ENCODE measurements at places on chromosomes 16 and 17.

DNA sequence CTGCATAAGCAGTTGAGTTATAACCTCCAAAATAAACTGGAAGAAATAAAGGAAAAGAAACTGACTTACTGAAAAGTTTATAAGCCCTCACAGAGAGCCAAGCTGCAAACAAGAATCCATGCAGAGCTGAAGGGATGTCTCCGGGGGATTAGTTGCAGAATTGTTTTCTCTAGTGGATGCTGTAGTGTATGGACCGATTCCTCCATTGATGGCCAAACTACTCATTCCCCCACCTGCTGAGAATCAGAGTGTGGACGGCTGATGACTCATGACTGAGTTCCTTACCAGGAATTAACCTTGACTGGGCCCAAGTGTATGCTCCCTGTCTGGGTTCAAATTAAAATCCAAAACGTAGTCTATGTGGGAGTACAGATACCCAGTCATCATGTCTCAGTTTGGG lies 93.9 kb upstream of the CDH8 start:
- DNase-seq = peak; percentile 27

GRCh38 chr17:7806587-7806986 lies 27.4 kb upstream of the KDM6B start:
- no peak for DNase-seq

DNA sequence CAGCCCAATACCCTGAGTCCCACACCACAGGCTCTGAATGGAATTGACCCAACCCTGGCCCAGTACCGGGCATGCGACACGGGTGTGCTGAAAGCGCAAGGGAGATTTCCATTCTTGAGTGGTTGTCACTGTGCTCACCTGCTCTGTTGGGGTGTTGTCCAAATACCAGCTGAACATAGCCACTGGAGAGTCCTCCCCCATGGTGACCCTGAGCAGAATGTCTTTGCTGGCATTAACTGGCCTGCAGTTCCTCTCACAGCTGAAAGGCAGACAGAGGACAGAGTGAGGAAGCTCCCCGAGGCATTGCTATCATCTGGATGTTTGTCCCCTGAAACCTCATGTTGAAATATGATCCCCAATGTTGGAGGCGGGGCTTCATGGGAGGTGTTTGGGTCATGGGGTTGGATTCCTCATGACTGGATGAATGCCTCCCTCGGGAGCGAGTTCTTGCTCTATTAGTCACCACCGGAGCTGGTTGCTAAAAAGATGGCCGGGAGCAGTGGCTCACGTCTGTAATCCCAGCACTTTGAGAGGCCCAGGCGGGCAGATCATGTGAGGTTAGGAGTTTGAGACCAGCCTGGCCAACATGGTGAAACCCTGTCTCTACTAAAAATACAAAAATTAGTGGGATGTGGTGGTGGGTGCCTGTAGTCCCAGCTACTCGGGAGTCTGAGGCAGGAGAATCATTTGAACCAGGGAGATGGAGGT lies 57.3 kb upstream of the BCO1 start:
- DNase-seq = peak; percentile 99

DNA sequence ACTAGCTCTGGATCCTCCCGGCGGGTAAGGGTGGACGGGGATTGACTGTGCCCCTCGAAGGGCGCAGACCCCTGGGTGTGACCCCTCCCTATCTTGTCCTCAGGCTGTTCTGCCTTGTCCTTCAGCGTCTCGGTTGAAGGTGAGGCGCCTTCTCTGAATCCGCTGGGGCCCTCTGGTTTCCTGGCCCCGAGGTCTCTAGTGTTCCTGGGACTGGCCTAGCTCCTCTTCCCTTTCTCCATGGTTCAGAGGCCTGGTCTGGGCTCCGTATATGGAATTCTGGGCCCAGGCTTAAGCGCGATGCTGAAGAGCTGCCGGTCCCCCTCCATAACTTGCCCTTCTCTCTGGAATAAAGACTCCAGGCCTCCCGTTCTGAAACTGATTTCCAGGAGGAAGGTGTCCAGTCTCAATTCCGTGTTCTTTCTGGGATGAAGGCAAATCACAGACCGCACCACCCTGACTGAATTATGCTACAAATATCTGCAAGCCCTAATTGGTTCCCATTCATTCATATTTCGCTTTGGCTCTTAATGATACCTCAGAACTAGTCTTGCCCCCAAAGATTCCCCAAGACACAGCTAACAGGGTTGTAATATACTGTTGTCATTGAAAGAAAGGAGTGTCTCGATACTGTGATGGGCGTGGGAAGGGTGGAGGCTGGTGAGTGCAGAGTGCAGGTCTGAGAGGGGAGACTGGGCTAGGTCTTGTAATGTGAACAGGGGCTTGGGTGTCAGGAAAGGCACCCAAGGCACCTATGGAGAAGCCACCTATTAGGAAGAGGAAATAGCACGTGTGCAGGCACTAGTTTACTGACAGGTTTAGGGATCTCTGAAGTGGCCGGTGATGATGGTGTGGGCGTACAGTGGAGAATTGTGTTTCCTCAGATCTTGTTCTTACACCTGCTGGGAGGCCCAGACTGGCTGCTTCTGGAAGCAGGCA lies 851 bp downstream of the EDC4 start:
- DNase-seq = no peak

DNA sequence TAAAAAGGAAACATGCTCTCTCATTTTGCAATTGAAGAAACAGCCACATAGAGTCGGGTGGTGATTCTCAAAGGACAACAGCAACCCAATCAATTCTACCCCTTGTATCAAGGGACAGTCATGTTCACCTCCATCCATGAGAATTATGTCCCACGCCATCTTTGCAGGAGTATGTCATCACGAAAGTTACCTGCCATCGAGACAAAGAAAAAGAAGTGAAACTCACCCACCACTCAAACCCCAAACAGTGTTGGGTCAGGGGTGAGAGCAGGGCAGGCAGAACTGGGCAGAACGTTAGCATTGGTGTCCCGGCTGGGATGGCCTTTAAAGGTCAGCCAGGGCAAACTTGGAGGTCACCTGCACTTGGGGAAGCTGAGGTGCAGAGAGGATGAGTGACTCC lies 24.2 kb upstream of the HNF1B start:
- DNase-seq = no peak

GRCh38 chr17:74690409-74690825 lies 22.3 kb downstream of the CD300LF start:
- no peak for DNase-seq

DNA sequence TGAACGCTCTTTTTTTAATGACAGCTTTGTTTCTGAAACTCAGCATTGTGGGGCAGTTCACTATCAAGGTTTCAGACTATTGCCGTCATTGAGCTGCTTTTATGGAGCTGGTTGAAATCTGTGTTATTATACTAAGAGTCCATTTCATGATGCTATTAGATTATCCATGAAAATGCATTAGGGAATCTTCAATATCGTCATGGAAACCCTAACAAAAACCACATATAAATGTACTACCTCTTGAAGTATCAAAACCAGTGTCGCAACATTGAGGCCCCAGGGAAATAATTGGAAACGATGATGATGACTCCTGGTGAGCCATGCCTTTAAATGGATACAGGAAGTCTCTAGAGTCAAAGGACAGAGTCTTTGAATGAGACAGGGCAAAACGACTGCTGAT lies 231.6 kb upstream of the CPHXL start:
- no peak for DNase-seq

DNA sequence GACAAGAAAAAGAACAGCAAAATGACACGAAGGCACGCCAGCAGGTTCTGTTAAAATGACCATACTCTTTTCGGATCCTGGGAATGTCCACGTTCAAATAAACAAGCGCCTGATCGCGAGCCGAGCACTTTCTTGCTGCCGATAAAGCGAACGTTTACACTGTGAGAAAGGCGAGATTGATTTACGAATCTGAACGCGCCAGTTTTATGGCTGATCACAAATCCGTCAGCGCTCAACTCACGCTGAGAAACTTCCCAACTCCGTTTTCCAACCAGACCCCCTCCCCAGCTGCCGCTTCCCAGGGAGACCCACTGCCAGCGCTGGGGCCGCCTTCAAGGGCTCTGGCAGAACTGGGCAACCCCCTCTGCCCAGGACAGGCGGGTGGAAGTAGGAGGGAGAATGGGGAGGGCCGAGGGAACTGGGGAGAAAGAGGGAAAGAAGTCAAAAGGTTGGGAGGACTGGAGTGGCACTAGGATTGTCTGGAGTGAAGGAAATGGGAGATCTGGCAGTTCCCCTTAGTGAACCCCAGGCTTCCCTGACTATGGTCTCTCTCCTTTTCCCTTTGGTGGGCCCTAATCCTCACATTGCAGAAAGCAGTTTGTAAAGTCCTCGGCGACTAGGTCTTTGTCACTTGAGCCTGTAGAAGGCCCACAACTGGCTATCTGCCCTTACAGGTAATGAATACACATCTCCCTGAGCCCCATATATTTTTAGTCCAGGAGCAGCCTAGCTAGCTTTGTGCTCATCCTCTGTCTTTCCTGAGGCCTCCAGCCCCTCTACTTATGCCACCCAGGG lies 6.9 kb downstream of the HOXB4 start:
- DNase-seq = peak; percentile 47

GRCh38 chr17:8572764-8573163 lies 57.8 kb downstream of the MYH10 start:
- DNase-seq = peak; percentile 9

- DNase-seq = peak; percentile 46
These were observed 10.8 kb downstream of the CDK5R1 start for GRCh38 chr17:32497431-32498205.

DNA sequence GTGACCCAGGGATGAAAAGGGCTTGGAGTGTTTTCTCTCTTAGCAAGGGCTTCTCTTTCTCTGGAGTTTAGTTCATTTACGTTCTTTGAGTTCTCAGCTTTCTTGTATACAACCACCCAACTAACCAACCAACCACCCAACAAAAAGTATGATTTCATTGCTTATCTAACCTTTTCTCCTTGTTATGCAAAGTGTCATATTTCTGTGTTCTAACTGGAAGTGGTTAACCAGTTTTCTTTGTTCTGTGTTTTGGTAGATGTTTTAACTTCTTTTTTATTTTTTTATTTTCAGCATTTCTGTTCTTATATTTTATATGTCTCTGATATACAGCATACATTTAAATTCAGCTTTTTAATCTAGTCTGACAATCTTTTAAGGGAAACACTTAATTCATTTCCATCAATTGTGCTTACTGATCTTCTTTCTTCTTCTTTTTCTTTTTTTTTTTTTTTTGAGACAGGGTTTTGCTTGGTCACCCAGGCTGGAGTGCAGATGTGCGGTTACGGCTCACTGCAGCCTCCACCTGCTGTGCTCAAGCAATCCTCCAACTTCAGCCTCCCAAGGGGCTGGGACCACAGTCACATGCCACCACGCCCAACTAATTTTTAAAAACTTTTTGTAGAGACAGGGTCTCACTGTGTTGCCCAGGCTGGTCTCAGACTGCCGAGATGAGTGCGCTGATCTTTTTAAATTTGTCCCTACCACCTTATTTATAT lies 29.6 kb downstream of the NLK start:
- DNase-seq = no peak

DNA sequence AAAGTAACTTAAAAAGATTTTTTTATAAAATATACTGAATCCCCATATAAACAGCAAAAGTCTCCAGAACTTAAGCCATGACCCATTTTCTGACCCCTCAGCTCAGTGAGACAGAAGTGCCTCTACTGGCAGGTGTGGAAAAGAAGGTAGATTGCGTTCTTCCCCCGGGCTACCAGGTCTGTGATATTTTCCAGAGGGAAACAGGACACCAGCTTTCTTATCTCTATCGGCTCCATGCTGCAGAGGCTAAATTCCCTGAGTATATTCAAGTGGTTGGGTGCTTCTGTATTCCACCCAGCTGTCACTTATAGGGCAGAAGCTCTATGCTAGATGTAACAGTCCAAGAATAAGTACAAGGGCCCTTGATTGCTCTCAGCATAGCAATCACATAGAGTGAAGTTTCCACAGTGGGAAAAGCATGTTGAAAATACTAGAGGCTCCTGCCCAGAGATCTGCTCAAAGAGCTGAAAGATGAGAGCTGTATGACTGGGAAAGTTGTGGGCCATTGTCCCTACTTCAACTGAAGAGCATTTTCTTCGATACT lies 687.3 kb downstream of the CDH11 start:
- DNase-seq = no peak

DNA sequence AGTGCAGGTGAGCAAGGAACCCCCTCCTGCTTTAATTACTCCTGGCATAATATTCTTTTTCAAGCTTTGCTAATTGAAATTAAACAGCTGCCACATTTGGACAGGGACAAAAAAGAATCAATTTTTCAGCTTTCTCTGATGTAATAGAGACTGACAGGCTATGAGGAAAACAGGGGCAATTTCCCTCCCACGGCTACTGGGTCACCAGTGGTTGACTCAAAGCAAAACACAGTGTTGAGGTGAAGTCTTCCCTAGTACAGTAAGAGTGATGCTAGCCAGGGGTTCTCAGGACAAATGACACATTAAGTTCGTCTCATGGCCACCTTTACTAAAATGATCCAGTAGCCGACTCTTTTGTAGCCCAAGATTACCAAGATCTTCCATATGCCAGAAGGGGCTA lies 38.6 kb upstream of the PMFBP1 start:
- DNase-seq = no peak

DNA sequence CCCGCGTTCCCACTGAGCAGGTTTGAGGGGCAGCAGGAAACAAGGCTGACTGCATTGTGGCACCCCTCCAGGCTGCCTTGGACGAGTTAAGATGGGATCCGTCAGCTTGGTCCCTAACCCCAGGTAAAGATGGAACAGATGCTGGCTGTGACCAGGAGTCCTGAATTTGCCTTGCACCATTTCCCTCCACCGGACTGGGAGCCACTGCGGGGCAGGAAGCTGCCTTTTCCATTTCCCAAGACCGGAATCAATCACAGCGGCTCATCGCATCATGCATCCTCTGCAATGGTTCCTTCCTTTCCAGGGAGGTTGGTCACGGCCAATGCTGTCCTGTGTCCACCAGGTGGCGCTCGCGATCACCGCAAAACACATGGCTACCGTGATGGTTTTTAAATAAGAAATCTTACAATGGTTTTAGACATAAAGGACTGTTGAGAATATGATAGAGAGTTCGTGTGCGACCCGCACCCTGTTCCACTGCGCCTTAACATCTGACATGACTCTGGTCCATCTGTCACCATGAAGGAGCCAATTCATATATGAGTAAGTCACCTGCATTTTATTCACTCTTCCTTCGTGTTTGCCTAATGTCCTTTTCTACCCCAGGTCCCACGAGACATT lies 6.8 kb upstream of the MEAK7 start:
- DNase-seq = peak; percentile 83

- peak; percentile 24 for DNase-seq
These were observed 55.9 kb downstream of the MFSD11 start for GRCh38 chr17:76793775-76794174.

- no peak for DNase-seq
These were observed 19.3 kb downstream of the CARHSP1 start for GRCh38 chr16:8849411-8850011.

GRCh38 chr17:77453613-77454241 lies 313.0 kb downstream of the SEC14L1 start:
- no peak for DNase-seq

GRCh38 chr17:80984749-80985148 lies 6.9 kb upstream of the CHMP6 start:
- peak; percentile 97 for DNase-seq

GRCh38 chr16:79381603-79382042 lies 218.9 kb downstream of the MAF start:
- DNase-seq = no peak

GRCh38 chr17:13575922-13576419 lies 25.8 kb downstream of the HS3ST3A1 start:
- DNase-seq = peak; percentile 79
